ENCODE measurements at places on chromosomes 11 and 22.

DNA sequence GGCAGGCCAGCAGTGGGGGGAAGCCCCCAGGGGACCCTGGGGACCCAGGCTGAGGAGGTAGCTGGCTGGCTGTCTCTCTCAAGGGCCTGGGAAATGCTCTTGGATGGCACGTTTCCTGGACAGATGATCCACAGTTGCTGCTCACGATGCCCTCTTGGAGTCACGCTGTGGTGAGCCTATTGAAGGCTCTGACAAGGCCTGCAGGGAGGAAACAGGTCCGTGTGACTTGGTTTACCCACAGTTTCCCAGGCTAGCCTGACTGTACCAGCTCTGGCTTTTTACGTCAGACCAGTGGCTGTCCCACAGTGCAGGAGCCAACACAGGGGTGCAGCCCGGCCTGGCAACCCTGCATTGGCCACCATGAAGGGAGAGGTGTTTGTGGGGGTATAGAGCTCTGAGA is 29.2 kb upstream of the PPARA start:
- DNase-seq, result no peak

GRCh38 chr11:111059726-111060125 is 185.8 kb upstream of the POU2AF2 start:
- no peak for DNase-seq

DNA sequence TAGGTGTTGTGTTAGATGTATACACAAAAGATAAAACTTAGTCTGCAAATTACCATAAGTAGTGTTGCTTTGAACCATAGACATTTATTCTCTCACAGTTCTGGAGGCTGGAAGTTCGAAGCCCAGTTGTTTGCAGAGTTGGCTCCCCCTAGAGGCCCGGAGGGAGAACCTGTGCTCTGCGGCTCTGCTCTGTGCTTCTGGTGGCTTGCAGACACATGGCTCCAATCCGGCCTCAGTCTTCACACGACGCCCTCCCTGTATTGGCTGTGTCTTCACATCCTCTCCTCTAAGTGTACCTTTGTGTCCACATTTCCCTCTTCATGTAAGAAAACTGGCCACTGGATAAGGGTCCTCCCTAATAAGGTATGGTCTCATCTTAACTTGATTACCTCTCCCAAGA is 128.4 kb downstream of the OPCML start:
- no peak for DNase-seq

DNA sequence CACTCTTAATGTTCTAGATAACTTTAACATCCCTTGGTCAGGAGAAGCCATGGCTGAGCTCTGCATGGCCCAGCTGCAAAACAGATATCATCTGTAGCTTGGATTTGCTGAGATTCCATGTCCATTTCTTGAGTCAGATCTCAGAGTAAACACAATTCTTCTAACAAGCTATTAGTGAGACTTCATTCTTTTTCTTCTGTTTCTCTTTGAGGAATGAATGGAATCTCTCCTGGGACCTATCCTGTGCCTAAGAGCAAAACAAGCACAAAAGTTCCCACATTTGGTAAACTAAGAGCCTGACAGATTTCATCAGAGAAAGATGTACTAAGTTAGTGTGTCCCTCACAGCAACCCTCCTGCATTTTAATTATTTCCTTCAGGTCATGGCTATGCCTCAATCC is 142.8 kb downstream of the MAML2 start:
- no peak for DNase-seq

- no peak for DNase-seq
Observed at GRCh38 chr11:45896422-45896984, 10.6 kb downstream of the FREY1 start.

DNA sequence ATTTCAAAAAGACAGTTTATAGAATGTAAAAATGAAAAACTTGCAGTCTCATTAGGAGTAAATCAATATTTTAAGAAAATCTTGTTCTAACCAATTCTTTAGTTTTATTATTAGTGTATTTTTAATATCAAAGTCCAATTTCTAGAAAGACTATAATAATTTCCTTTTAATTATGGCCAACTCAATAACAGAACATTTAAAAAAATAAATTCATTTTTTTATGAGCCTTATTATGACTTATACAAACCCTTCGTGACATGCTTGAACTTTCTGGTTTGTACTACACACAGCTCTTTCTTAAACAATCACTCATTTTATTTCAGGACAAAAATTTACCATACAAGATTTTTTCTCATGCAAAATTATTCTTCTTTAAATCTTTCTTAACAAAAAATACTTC is 11.7 kb upstream of the MRGPRE start:
- DNase-seq, result no peak

DNA sequence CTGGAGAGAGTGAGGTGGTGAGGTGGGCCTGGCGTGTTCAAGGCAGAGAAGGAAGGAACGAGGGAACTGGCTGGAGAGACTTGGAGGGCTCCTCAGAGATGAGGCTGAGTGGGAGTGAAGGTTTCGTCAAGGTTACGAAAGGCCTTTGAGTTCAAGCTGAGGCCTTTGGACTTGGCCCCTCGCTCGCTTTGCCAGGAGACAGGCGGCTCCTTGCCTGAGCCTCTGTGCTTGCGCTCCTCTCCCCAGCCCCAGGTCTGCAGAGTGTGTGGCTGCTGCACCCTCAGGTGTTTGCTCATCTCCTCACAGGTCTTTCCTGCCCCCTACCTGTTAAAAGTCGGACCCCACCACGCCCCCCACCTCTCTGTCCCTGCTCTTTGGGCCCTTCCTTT is 91.6 kb downstream of the ATXN10 start:
- DNase-seq, result no peak

- no peak for DNase-seq
Observed at GRCh38 chr22:37898441-37899181, 7.5 kb upstream of the MICALL1 start.

All from stimulated activated CD8-positive, alpha-beta memory T cell treated with anti-CD3 and anti-CD28 coated beads, Interleukin-12 subunit alpha, Interleukin-12 subunit beta, amount 100 ng/mL, for 4 hours (primary cell).